Activated CD4-positive, alpha-beta T cell treated with anti-CD3 and anti-CD28 coated beads, Interleukin-2, amount 10 ng/mL, durations not matched to agents 7 days and 5 days (primary cell): ENCODE measurements at places on chromosomes 12 and 14. TPM values are rescaled to one million over a fixed set of nuclear protein-coding genes. Genes with fewer than 3 reads are reported as not detected.
A peak's percentile ranks its signal among the peaks of the same experiment; 100 is the strongest.

The TMEM19 gene
- total RNA-seq = 22.7 TPM

The RFX4 gene
- not detected for total RNA-seq

The C12orf54 gene
- not detected for total RNA-seq

DNA sequence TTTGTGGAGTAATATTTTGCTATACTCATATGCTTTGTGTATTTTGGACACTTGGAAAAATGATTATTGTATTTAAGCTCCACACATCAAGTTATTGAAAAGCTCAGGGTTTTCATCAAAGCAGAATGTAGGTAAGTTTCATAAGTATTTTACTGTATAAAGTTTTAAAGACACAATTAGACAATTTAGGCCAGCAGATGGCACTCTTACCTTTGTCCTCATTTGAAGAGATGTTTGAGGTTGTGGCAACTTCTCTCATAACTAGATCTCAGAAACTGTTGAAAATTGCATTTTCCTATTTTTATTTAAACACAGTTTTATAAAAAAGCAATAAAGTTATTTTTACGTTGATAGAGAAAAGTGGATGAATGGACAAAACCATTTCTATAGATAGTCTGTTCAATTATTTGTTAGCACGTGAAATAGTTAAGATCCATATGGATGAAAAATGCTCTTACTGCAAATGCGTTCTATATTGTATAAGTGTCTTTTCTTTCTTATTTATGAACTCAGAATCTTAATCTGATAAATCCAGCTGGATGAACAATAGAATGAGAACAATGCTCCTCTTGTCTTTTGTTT lies 300.0 kb downstream of the AEBP2 start:
- DNase-seq = peak; percentile 59

The CCND2 gene
- 332 TPM for total RNA-seq

- DNase-seq = no peak
These were observed 150.1 kb downstream of the CAPZA3 start for GRCh38 chr12:18888047-18888446.

GRCh38 chr12:15788233-15789219 lies 662 bp downstream of the EPS8 start:
- DNase-seq = peak; percentile 25
